Activated CD4-positive, alpha-beta T cell treated with anti-CD3 and anti-CD28 coated beads, Interleukin-2, amount 10 ng/mL, durations not matched to agents 24 days and 14 days (primary cell): ENCODE measurements at places on chromosomes 7 and 10. TPM values are rescaled to one million over a fixed set of nuclear protein-coding genes. Genes with fewer than 3 reads are reported as not detected.

The LLCFC1 gene
- total RNA-seq: not detected in 2 replicates

The HOXA4 gene
- not detected in 2 replicates for total RNA-seq

The ADRB1 gene
- not detected in 2 replicates for total RNA-seq

The CYP26A1 gene
- total RNA-seq: not detected in 2 replicates

The SDHAF3 gene
- total RNA-seq: 24.9 and 27.8 TPM in 2 replicates

- no peak overlapping the region for H3K27ac ChIP-seq
- H3K27me3 ChIP-seq: peaks cover 24% of the 10 kb centered on the region
- no peak for DNase-seq
- H3K4me3 ChIP-seq: no peak overlapping the region
- H3K36me3 ChIP-seq: no peaks in the 10 kb centered on the region
Measured at GRCh38 chr10:43260911-43261577, 5.8 kb downstream of the RASGEF1A start.

- no peak overlapping the region for H3K4me3 ChIP-seq
- no peak for DNase-seq
- H3K4me1 ChIP-seq: no peaks in the 10 kb centered on the region
Measured at GRCh38 chr7:10239695-10240345, 733.9 kb upstream of the PHF14 start.

DNA sequence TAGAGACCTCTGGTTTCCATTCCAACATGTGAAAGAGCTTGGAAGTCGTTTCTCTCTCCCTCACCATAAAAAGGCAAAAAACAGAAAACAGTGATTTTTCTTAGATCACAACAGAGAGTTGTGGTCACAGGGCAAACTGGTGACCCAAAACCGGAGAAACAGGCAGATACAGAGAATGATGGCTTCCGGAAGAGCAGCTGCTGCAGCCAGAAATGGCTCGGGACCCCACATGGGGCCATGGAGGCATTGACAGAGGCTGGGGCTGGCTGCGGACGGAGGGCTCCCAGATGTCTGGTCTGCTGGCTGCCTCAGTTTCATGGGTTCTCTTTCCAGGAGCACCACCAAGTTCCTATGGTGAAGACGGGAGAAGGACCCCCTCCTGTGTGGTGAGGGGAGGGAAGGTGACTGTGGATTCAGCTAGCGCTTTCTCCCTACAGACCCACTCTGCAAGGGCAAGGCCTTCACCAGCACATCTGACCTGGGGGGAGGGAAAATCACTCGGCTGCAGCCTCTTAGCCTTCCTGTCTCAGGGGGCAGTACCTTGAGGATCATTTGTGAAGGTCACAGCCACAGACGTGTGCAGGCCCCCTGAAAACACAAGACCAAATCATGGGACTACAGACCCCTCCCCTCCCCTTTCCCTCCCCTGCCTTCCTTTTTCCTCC lies 81.4 kb downstream of the WDR37 start:
- H3K27ac ChIP-seq: no peak overlapping the region
- H3K36me3 ChIP-seq: peaks cover 2% of the 10 kb centered on the region
- no peak overlapping the region for H3K4me3 ChIP-seq
- H3K4me1 ChIP-seq: peaks cover 7% of the 10 kb centered on the region

GRCh38 chr7:148584154-148584827 lies 6.3 kb upstream of the C7orf33 start:
- no peaks in the 10 kb centered on the region for H3K36me3 ChIP-seq
- DNase-seq: no peak
- peaks cover 11% of the 10 kb centered on the region for H3K27me3 ChIP-seq
